ENCODE measurements at places on chromosomes 2 and 18. TPM values are rescaled to one million over a fixed set of nuclear protein-coding genes. Genes with fewer than 3 reads are reported as not detected.

GRCh38 chr2:88657131-88657530 is 29.9 kb upstream of the EIF2AK3 start:
- no peak for DNase-seq

- no peak for DNase-seq
These were observed 285.0 kb upstream of the PARD3B start for GRCh38 chr2:204260162-204260877.

- DNase-seq, result peak; percentile 71
These were observed 52.4 kb downstream of the PMS1 start for GRCh38 chr2:189836644-189837043.

DNA sequence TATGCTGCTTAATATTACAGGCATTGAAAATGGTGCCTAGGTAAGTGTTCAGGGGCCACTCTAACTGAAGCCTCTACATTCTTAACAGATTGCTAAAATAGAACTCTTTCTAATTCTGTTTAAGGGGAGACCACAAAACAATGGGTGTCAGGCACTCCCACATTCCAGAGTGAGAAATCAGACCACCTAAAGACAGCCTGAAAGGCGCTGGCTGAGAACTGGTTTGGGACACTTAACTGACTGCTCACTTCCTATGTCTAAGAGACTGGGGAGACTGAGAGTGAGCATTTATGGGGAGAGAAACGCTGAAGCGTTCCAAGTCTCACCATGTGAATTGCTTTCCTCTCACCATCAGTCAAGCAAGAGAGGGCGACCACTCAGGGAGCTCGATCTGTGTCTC is 108.8 kb upstream of the ITGB6 start:
- peak; percentile 50 for DNase-seq

GRCh38 chr2:189821953-189822748 is 37.9 kb downstream of the PMS1 start:
- DNase-seq, result peak; percentile 61

DNA sequence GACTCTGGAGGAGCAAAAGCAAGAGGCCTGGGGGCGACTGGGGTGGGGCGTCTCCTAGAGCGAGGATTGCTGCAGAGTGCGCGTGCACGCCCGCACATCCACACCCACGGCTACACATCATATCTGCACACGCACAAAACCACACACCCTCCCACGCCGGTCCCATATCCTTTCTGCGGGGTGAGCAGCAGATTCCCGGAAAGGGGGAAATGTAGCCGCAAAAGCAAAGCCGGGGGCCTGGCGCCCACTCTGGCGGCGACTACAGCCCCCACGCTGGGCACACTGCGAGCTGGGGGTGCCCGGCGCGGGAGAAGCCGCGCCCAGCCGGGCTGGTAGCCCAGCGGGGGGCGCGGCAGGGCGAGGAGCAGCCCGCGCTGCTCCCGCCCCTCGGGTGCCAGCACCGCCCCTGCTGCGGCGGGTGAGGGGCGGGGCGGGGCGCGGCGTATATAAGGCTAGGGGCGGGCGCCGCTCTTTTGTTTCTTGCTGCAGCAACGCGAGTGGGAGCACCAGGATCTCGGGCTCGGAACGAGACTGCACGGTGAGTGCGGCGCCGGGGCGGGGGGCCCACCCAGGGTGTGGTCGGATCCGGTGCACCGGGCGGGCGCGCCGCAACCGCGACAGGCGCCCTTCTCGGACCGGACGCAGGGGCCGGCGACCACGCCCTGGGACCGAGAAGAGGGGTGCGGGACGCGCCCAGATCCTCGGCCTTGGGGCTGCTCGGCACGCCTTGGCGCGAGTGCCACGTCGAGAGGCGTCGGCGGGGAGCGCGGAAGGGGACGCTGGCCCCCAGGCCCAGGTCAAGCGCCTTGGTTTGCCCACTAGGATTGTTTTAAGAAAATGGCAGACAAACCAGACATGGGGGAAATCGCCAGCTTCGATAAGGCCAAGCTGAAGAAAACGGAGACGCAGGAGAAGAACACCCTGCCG is at the start of gene TMSB10:
Gene TMSB10, plus strand, starts transcription at position 476 of the 927 bp plus-strand sequence.
- DNase-seq, result no peak

- peak; percentile 28 for DNase-seq
These were observed 44.8 kb upstream of the ANKRD62 start for GRCh38 chr18:12048827-12049175.

DNA sequence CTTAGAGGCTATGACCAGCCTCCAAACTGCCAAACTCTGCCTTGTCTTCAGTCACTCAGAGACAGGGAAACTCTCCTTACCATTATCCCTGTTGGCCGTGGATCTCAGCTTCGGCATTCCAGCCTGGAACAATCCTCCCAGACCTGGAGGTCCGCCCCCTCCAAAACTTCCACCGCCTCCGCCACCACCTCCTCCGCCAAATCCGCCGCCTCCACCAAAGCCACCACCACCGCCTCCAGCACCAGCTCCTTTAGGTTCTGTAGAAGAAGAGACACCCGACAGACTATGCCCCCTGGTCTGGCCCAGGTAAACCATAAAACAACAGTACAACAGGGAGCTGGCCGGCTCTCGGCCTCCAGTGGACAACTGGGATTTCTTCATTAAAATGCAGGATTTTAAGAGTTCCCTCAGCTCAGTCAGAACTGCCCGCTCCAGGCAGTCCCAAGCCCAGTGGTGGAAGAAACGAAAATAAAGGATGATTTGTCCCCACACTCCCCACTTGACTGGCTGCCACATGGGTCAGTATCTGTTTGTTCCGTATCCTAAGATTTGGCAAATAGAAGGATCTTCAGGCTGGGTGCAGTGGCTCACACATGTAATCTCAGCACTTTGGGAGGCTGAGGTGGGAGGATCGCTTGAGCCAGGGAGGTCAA is 22.4 kb downstream of the WIPF1 start:
- DNase-seq, result no peak

DNA sequence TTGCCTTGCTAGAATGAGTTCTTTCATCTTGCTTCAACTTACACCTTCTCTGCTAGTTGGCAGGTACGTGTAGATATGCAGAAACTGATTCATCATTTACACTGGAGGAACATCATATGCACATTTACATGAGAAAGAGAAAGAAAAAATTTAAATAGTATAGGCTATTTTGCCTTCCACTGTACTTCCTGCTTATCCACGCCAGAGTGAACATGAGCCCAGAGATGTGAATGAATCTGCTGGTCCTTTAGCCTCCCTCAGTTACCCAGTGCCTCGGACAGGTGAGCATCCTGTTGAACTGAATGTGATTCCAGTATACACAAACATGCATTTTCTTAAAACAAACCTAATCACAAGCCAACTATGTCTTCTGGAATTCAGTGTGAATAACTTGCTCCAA is 83.6 kb downstream of the SESTD1 start:
- no peak for DNase-seq

- DNase-seq, result no peak
These were observed 399.8 kb downstream of the TMEM182 start for GRCh38 chr2:103161456-103162289.

DNA sequence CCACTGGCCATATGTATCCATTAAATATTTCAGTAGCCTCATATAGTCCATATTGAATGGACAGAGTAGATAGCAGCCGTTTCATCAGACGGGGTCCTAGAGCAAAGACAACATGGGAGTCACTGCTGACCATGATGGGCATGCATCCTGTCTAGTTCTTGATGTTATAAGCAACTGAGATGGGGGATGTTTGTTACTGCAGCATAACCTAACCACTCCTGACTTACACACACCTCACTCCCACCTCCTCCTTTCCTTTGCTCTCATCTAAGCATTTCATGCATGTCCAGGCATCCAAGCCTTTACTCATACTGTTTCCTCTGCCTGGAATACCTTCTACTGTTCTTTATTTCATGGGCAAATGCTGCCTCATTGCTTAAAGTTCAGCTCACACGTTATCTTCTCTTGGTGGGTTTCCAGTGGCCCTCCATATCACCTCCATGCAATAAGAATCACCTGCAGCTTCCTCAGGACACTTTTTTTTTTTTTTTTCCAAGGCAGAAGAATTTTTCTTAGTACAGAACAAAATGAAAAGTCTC is 87.8 kb downstream of the DDX1 start:
- DNase-seq, result no peak

DNA sequence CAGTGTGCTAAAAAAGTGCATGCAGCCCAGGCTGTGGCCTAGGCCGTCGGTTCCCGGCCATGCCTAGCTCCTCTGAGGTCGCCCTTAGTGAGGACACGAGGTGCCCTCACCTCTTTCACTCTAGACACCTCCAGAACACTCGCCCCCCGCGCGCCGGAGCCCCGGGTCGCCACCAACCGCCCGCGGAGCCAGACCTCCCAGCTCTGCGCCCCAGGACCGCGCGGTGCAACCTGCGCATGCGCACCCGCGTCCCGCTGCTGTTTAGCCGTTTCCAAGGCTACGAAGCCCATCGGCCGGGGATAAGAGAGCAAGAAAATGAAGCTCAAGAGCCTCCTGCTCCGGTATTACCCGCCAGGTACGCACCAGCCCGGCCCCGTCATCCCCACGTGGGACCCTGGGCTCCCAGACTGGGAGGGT is at the start of gene DAW1:
Gene DAW1, plus strand, starts transcription at position 257 of the 417 bp plus-strand sequence. Its CDS starts 59 bp downstream, at position 316.
- DNase-seq, result no peak

DNA sequence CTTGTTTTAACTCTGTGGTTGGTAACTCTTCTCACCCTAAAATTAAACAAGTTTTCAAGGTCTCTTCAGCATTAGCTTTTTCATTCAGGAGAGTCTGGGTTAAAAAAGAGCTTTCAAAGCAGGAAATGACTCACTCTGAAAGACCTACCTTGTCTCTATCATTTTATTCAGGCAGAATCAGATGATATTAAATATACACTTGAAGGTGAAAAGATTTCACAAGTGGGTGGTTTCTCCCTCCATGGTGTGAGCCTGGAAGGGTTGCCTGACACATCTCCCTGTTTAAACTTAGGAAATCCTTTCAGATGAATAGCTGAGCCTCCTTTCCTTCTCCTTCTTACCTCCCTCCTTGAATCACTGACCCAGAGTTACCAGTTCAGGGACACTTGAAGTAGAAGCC is 1402.0 kb upstream of the PIK3C3 start:
- no peak for DNase-seq

DNA sequence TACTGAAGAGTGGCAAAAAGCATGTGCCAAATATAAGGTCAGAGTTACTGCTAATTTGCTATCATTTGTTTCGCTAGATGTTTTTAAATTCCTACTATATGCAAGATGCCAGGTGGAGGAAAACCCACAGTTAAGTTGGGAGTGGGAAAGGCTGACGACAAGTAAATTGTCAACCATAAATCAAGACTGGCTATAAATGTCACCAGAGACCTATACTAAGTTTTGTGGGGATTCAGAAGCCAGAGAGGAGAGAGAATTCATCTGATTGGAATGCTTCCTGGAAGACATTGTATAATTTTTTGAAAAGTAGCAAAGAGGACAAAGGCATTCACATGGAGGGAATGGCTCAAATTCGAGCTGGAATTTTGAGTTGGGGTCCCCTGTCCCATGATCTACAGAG is 64.3 kb downstream of the CFAP221 start:
- DNase-seq, result no peak

GRCh38 chr2:215930505-215931253 is 82.7 kb downstream of the MREG start:
- no peak for DNase-seq

AKAIN1 gene
- not detected for polyA plus RNA-seq

PSMD1 gene
- 206 TPM for polyA plus RNA-seq

RRM2 gene
- 31.8 TPM for polyA plus RNA-seq

SDC1 gene
- polyA plus RNA-seq, result 32.0 TPM

TFCP2L1 gene
- 0.05 TPM for polyA plus RNA-seq
